ENCODE measurements at places on chromosomes 4 and X.

DNA sequence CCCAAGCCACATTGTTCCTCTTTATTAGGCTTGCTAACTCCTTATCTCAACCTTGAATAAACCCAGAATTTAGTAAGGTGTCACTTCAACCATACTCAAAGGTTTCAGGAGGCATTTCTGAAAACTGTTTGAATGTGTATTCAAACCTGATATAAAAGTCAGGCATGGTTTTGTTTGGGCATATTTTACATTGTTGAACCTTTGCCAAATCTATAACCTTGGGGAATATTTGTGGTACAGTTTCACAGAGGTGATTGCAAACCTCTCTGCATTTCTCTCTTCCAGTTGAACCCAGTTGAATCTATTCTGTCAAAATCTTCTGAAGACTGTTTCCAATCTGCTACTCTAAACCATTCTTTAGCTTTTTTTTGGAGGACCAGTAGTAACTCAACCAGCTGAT, 409.0 kb downstream of the TECRL start:
- H3K27me3 ChIP-seq = no peaks in the 10 kb centered on the region
- H3K36me3 ChIP-seq = no peaks in the 10 kb centered on the region
- no peak overlapping the region for H3K4me3 ChIP-seq
- no peaks in the 10 kb centered on the region for H3K4me1 ChIP-seq

- no peak for DNase-seq
- H3K4me1 ChIP-seq = no peaks in the 10 kb centered on the region
- no peak overlapping the region for H3K27ac ChIP-seq
- H3K36me3 ChIP-seq = no peaks in the 10 kb centered on the region
Measured at GRCh38 chrX:67619253-67619652, 75.4 kb downstream of the AR start.

DNA sequence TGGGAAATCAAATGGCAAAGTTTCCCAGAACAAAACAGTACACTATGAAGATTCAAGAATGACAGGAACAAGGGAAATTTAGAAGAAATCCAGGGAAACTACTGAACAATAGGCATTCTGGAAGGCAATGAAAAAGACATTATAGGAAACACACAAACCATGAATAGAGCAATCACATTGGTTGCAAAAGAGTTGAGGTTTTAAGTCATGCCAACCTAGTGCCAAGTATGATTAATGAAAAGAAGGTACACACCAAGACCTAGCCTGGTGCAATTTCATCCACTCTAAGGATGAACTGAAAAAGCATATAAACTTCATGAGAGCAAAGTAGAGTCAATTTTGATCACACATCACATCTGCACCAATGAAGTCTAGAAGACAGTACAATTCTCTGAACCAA, 326.9 kb downstream of the PDHA2 start:
- H3K4me1 ChIP-seq = no peaks in the 10 kb centered on the region
- H3K27me3 ChIP-seq = no peaks in the 10 kb centered on the region
- no peak overlapping the region for H3K27ac ChIP-seq

GRCh38 chr4:54581807-54582206, 76.0 kb upstream of the KIT start:
- H3K27ac ChIP-seq = no peak overlapping the region
- H3K36me3 ChIP-seq = no peaks in the 10 kb centered on the region
- no peaks in the 10 kb centered on the region for H3K4me1 ChIP-seq
- DNase-seq = no peak
- H3K27me3 ChIP-seq = no peaks in the 10 kb centered on the region
